ENCODE measurements at places on chromosomes 2 and 18.

GRCh38 chr18:51211552-51211951 is 14.1 kb upstream of the MEX3C start:
- DNase-seq: no peak

DNA sequence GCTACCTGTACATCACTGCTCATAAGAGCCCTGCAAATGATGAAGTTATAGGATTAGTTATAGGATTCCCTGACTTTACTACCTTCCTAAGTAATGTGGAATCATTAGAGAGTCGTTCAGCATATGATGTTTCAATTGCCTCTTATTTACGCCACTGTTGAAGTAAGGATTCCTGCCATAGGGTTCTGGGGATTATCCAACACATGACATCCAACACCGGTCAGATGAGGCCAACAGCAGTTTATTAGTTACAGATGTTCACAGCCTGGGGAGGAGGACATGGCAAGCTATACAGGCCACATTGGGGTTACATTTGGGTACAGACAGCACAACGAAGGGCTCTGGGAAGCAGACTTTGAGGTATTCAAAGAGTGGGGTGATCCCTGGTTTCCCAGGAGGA is 134.1 kb upstream of the MC4R start:
- no peak for DNase-seq

DNA sequence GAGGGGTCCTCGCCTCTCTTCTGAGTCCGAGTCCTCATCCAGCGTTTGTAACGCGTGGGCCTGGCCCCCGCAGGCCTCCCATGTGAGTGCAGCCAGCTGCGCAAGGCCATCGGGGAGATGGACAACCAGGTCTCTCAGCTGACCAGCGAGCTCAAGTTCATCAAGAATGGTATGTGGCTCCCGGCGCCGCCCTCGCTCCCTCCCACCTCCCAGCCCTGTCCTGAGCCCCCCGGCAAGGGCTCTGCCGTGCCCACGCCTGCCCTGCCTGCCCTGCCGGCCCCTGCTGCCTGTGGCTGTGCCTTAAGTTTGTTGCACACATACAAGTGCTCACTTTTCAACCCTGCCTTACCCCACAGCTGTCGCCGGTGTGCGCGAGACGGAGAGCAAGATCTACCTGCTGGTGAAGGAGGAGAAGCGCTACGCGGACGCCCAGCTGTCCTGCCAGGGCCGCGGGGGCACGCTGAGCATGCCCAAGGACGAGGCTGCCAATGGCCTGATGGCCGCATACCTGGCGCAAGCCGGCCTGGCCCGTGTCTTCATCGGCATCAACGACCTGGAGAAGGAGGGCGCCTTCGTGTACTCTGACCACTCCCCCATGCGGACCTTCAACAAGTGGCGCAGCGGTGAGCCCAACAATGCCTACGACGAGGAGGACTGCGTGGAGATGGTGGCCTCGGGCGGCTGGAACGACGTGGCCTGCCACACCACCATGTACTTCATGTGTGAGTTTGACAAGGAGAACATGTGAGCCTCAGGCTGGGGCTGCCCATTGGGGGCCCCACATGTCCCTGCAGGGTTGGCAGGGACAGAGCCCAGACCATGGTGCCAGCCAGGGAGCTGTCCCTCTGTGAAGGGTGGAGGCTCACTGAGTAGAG is 14.4 kb upstream of the ALLC start:
- DNase-seq: no peak

GRCh38 chr2:27025861-27026851 is 6.6 kb upstream of the TMEM214 start:
- no peak for DNase-seq

GRCh38 chr2:219221957-219222518 is 3.3 kb upstream of the ABCB6 start:
- DNase-seq: no peak

- no peak for DNase-seq
These were observed 2.1 kb downstream of the COL4A4 start for GRCh38 chr2:227161947-227162346.

- no peak for DNase-seq
These were observed 233.8 kb downstream of the ANKRD36B start for GRCh38 chr2:97355887-97356286.

DNA sequence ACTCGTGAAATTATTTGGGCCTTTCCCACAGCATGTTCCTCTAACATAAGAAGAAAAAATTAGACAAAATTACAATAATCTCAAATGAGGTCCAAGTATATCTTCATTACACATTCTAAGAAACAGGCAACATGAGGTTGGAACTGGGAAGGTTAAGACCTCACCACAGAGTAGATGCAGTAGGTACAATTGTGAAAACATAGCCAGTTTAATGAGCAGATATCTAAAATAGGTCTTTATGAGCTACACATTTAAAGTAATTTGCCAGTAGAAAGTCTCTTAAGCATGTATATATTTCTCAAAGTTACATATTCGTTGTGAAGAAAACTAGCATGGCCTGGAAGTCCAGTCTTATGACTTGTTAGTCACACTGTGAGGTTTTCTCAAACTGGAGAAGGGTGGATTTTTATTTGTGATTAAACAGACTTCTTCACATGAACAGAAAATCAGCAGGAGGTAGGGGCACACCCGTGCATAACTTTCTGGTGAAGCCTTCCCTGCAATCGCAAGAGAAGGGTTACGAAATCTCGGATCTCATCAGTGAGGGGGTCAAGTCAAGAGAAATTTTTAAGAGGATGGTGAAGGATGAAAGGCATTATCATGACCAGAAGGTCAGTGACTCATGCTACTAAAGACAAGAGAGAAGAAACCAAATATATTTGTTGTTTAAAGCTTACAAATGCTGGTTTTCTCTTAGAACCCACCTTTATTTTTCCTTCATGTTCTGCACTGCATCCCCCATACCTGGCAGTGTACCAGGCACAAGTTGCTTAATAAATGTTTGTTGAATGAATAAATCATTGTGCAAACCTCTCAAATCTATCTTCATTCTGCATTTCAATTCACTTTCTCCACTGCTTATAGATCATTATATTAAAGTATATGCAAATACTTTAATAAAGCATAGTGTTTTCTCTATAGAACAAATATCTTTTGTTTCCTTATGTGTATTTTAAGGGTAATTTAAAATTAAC is 5.1 kb upstream of the RAB27B start:
- DNase-seq: no peak

- no peak for DNase-seq
These were observed 75.6 kb downstream of the GPD2 start for GRCh38 chr2:156511803-156512202.

DNA sequence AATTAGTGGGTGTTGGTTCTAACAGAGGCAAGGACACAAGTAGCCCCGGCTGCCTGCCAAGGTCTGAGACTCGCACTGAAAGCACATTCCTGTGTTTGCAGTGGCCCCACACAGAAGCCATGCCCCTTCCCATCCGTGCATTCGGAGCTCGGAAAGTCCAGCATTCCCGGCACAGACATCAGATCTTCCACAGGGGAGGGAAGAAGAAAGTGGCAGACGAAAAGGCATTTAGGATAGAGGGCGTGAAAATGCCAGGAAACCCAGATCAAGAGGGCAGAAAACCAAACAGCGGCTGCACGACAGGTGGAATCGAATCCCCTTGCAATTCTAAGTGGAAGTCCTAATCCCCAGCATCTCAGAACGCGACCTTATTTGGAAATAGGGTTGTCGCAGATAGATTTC is 105.5 kb upstream of the ASB18 start:
- DNase-seq: peak; percentile 69

- no peak for DNase-seq
These were observed 62.3 kb upstream of the ACSL3 start for GRCh38 chr2:222798528-222798927.

GRCh38 chr2:174608866-174609214 is 11.2 kb upstream of the WIPF1 start:
- DNase-seq: no peak

- no peak for DNase-seq
These were observed 2.4 kb upstream of the MALT1 start for GRCh38 chr18:58668897-58669296.

GRCh38 chr18:31061945-31062344 is 19.4 kb upstream of the DSC3 start:
- DNase-seq: no peak

- no peak for DNase-seq
These were observed 95.8 kb upstream of the TEX51 start for GRCh38 chr2:126802774-126803433.

GRCh38 chr2:5387406-5387805 is 304.8 kb upstream of the SOX11 start:
- DNase-seq: no peak

DNA sequence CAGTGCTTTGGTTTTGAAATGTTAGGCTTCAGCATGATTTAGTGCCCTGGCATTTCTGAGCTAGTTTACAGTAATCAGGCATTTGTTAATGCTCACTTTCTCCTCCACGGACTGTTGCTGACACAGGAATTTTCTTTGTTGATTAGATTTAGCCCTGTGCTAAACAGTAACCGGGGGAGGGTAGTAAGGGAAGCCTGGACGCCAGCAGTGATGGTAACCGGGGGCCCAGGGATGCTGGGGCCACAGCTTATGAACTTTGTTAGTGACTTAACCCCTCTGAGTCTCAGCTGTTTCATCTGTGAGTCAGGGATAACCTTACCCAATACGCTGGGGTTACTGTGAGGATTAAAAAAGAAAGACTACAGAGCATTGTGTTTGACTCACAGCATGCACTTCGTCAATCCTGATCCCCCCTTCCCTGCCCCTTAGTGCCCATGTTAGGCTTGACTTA is 33.5 kb downstream of the KLHL29 start:
- no peak for DNase-seq

Measured in DMS79 treated with DMSO at 0.1 percent for 48 hours (cell line).